ENCODE measurements at places on chromosomes 3 and 15.
A peak's percentile ranks its signal among the peaks of the same experiment; 100 is the strongest.

- DNase-seq: no peak
Observed at GRCh38 chr3:24525557-24525956, 30.9 kb upstream of the THRB start.

DNA sequence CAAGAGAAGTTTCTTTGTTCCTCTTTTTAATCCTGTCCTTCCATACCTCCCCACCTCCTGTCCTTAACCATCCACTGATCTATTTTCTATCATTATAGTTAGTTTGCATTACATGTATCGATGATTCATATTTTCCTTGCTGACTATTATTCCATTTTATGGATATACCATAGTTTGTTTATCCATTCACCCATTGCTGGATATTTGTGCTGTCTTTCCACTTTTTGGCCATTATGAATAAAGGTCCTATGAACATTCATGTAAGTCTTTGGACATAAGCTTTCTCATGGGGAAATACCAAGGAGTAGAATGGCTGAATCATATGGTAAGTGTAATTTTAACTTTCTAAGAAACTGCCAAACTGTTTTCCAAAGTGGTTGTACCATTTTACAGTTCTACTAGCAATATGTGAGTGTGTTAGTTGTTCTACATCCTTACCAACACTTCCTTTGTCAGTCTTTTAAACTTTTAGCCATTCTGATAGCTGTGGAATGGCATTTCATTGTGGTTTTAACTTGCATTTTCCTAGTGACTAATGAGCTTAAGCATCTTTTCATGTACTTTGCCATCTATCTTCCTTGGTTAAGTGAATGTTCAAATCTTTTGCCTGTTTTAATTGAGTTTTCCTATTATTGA is 11.7 kb downstream of the ATP6V1A start:
- DNase-seq: no peak

- DNase-seq: peak; percentile 79
Observed at GRCh38 chr3:97579365-97579764, 185.2 kb upstream of the ARL6 start.

GRCh38 chr3:128433837-128434165 is 32.9 kb downstream of the DNAJB8 start:
- DNase-seq: no peak

- DNase-seq: no peak
Observed at GRCh38 chr3:31364711-31365110, 168.0 kb upstream of the STT3B start.

DNA sequence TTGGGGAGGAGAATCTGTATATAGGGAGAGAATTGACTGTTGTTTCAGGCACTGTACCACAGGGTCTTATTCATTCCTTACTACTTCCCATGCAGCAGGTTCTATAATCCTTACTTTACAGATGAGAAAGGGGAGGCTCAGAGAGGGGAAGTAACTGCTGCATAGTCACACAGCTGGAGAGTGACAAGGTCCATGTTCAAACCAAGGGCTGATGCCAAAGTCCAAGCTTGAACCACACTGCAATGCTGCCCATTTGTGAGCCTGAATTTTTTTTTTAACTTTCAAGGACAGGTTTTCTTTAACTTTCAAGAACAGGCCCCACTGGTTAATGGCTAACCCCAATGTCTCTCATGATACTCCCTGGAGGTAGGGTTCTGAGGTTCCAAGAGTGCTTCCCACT is 26.2 kb downstream of the RBP2 start:
- DNase-seq: no peak

DNA sequence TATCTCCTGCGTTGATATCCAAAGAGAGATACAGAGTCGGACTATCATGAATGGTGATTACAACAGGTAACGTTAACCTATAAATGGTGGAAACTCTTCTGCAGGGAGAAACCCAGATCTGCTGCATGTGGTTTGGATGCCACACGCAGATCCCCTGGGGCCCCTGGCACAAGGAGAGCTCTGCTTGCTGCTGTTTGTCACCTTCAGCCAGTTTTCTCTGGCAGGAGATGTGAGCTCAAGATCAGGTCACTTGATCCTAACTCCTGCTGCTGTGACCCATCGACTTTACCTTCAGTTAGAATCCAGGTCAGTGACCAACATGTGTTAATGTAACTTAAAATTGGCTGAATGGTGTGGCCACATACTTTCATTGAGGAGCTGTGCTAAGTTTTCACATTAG is 23.8 kb upstream of the GPR171 start:
- no peak for DNase-seq

GRCh38 chr3:106381286-106381938 is 512.6 kb upstream of the CBLB start:
- peak; percentile 55 for DNase-seq

DNA sequence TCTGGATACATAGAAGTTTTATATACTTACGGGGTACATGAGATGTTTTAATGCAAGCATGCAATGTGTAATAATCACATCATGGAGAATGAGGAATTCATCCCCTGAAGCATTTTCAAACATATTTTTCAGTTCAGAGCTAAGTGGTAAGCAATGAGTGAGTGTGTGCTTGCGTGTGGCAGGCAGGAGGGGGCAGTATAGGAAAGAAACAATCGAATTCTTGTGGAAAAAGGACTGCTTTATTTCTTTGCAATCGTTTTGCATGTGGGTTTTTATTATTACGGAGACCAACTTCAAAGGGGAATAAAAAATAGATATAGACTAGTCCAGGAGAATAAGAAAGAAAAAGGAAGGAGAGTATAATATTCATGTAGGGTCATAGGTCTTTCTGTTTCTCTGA is 271.6 kb downstream of the CHL1 start:
- no peak for DNase-seq

- peak; percentile 21 for DNase-seq
Observed at GRCh38 chr3:81651139-81651538, 110.3 kb downstream of the GBE1 start.

DNA sequence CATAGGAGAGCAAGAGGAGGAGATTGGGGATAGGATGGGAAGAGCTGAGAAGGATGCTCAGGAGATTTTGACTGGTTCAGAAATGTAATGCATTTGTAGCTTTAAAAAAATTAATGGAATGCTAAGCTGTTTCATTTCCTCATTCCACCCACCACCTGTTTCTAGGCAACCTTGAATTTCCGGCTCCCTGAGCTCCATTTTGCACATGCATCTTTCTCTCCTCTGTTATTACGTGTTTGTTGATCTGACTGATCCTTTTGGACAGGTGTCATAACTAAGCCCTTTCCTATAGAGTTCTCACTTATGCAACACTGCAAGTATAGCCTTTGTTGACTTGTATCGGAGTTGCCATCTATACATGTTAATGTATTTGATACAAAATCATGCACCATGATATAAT is 4.3 kb downstream of the TMPRSS7 start:
- no peak for DNase-seq

DNA sequence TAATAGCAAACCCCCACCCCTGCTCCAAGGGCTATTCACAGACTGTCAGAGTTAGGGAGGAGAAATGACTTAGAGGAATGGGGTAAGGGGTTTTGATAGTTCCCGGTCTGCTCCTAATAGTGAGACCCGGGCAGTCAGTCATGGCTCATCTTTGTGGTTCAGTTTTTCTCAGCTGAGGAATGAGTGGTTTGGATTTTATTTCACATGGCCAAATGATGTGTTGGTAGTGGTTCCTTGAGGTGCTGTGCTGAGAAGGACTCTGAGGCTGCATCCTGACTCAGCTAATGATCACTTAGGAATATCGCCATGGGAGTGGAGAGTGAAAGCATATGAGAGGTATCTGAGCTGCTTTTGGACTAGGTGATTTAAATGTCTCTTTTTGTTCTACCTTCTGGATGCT is 80.2 kb downstream of the LPP start:
- DNase-seq: no peak

GRCh38 chr3:45486136-45486535 is 97.8 kb downstream of the LARS2 start:
- DNase-seq: no peak

DNA sequence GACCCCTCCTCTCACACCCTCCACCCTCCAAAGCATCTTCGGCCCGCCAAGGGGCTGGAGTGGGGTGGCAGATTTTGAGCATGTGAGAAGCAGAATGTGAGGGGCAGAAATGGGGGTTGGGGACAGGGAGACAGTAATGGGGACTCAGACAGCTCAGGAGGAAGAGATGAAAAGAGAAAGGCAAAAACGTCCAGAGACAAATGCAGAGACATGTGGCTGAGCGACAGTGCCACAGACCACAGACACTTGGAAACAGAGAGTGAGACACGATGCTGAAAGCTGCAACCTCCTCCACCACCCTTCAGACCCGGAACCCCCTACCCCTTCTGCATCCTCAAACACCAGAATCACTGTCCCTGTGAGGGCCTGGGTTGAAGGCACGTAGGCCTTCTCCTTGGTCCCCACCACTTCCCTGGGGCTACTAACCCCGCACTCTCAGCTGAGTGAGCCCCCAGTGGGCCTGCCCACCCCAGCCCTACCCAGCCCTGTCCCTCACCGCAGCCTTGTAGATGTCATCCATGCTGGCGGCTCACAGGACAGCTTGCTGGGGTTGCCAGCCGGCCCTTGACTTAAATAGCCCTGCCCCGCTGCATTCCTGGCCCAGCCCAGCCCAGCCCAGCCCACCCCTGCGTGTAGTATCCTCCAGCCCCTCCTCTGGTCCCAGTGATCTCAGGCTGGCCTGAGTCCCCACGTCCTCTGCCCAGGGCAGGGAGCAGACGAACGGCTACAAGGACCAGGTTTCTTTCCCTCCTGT is at the start of gene TNNC1:
TNNC1 (minus strand) TSS at position 546 of the 754 bp plus-strand sequence; CDS start at position 520, 26 bp downstream.
- no peak for DNase-seq

GRCh38 chr15:69653306-69653705 is 200.7 kb downstream of the RPLP1 start:
- no peak for DNase-seq

- no peak for DNase-seq
Observed at GRCh38 chr3:63344661-63345060, 66.6 kb downstream of the SYNPR start.

All from NCI-H1417 (cell line).